ENCODE measurements at places on chromosomes 5 and 9. TPM values are rescaled to one million over a fixed set of nuclear protein-coding genes. Genes with fewer than 3 reads are reported as not detected.

DNA sequence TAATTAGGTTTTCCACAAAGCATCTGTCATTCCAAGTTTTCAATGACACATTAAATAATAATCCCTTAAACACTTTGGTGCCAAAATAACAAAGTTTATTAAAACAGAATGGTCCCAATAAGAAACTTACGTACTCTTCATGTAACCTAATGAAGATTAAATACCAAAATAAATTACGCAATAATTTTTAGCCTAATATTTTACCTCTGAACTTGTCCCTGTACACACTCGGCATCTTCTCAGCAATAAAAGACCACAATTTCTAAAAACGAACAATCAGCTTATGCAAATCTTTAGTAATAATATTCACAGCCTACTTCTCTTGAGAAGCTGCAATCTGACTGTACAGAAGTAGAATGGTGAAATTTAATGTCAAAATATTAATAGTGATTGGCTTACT lies 163.6 kb downstream of the ZDHHC21 start:
- DNase-seq = no peak

- DNase-seq = no peak
Observed at GRCh38 chr9:85041466-85042137, 372.1 kb downstream of the NTRK2 start.

DNA sequence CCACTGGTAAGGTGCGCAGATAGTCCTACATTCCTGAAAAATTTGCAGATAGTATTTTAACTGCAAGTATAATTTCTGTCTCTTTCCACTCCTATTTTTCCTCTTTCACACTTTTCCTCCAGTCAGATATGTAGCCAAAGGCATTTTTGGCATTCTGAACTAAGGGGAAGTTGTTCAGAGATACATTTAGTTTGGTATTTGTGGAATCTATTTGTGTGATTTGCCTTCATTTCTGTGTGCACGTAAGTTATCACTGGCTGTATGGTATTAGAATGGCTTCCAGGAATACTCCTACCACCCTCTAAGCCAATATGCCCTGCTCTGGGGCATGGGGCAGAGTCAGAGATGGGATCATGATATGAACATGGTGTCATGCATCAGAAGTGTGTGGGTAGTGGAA lies 45.8 kb upstream of the GRAMD2B start:
- no peak for DNase-seq

GRCh38 chr5:158798140-158798539 lies 301.6 kb downstream of the EBF1 start:
- DNase-seq = no peak

GRCh38 chr5:141848744-141849414 lies 29.3 kb downstream of the PCDH1 start:
- DNase-seq = no peak

GRCh38 chr9:96603305-96604003 lies 16.2 kb downstream of the CDC14B start:
- no peak for DNase-seq

DNA sequence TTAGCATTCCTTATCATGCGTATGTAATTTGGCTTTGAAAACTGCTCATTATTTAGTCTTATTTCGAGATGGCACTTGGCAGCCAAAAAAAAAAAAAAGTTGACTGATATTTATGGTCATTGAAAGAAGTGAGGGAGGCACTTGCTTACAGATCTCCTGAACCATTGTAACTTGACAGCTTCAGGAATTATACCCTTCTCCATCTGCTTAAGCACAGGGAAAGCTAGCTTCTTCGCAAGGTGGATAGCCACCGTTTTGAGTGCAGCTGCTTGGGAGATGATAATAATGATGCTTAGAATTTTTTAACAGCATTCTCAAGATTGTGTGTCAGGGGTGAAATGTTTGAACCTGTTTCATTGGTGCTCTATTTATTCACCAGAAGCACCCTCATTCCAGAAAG lies 116.1 kb downstream of the GIN1 start:
- DNase-seq = no peak

GRCh38 chr9:73683862-73684591 lies 532.4 kb downstream of the ANXA1 start:
- DNase-seq = no peak

Gene CTXN3
- not detected for total RNA-seq

Measured in B cell (primary cell).